MM.1S (cell line): ENCODE measurements at places on chromosomes 2 and 18.

DNA sequence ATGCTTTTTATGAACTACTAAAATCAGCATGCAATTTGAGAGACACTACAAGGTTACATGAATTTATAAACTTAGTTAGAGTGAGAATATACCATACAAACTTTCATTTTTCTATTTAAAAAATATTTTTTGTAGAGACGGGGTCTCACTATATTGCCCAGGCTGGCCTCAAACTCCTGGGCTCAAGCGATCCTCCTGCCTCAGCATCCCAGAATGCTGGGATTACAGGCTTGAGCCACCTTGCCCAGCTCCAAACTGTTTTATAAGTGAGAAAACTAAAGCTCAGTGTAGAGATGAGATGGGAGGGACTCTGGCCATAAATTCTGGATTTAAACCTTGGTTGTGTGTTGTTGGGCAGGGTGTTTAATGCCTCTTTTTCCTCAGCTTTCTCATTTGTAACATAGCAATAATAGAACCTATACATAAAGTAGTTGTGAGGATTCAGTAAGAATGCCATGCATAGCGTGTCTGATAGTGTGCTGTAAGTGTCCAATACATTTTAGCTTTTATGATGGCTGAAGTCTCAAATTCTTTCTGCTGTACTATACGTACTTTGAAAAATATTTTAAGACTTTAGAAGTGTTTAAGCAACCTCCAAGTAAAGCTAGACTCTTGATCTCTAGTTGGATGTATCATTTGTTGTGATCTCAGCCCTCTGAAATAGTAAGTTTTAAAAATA, 9.7 kb downstream of the CAB39 start:
- no peak for DNase-seq

DNA sequence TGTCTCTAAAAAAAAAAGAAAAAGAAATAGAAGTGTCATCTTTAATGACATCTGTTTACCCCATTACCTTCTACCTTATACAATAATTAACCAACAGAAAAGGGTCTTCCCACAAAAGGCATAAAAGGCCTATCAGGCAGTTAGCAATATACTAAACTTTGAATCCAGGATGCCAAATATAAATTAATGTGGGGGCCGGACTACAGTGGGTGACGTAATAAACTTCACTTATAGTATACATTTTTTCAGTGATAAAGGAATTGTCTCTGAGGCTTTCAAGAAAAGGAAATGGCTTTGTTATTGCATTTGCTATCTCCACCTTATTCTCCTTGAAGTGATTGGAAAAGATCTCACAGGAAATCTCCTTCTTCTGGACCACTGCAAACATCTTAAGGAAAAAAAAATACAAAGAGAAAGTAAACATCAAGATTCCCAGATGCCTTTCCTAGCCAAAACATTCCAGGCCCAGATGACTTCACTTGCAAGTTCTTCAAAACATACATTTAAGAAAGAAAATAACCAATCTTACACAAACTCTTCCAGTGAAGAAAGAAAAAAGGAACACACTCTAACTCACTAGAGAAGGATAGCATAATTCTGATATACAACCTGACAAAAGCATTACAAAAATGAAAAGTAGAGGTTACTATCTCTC, 126.2 kb upstream of the CAB39 start:
- DNase-seq = no peak

DNA sequence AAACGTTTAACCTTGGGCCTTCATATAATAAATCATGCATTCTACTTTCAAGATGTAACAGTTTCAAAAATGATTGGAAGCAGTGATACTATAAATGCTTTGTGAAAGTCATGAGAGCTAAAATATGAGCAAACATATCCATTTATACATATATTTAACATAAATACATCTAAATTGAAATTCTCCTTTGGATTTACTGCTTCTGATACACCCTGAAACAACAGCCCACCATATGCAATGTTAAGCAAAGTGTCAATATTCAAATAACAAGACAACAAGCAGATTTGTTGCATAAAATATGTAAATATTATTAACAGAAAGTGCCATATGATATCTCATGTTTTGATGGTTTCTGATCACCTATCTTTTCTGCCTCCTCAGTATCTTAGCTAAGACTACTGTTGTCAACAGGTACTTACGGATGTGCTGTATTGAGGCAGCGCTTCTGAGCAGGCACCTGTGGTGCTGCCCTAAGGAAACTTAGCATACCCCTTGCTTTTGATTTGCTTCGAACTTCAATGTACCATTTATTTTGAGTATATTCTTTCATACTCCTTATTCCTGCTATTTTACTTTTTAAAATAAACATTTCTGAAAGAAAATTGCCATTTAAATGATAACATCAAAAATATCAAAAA, 6.1 kb downstream of the FIGN start:
- no peak for DNase-seq

GRCh38 chr18:29982218-29982617, 1060.3 kb downstream of the DSC3 start:
- DNase-seq = no peak

DNA sequence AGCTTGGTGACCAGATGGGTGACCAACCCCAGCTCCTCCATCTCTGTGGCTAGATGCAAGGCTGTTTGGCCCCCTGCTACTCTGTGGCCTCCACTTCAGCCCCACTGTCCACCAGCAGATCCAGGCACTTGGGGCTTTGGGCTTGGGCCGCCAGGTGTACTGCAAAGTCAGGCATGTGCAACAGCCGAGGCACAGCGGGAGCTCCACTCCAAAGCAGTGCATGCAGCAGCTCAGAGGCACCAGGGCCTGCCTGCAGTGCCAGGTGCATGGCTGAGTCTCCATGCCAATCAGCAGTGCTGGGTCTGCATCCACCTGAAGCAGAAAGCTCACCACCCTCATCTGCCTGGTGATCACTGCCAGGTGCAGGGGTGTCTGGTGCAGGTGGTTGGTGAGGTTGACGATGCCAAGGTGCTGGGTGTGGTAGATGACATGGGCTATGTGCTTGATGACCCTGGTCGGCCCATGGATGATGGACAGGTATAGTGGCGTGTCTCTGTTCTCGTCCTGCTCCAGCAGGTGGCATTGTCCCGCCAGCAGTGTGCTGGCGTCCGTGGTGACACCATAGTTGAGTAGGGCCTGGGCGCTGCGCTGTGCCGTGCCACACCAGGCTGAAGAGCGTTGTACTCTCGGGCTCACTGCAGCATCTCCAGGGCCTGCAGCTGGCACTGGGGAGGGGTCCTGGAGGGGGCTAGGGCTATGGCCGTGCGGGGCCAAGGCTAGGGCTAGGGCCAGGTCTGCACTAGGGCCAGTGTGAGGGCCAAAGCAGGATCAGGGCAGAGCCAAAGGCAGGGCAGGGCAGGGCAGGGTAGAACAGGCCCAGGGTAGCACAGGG, 1.0 kb upstream of the ANKRD62 start:
- DNase-seq = peak; percentile 70

- DNase-seq = no peak
These were observed 584.2 kb downstream of the SUCLG1 start for GRCh38 chr2:83874712-83875430.

GRCh38 chr2:23452372-23452771, 67.4 kb downstream of the KLHL29 start:
- no peak for DNase-seq

GRCh38 chr2:64234785-64235184, 90.6 kb upstream of the PELI1 start:
- DNase-seq = no peak

DNA sequence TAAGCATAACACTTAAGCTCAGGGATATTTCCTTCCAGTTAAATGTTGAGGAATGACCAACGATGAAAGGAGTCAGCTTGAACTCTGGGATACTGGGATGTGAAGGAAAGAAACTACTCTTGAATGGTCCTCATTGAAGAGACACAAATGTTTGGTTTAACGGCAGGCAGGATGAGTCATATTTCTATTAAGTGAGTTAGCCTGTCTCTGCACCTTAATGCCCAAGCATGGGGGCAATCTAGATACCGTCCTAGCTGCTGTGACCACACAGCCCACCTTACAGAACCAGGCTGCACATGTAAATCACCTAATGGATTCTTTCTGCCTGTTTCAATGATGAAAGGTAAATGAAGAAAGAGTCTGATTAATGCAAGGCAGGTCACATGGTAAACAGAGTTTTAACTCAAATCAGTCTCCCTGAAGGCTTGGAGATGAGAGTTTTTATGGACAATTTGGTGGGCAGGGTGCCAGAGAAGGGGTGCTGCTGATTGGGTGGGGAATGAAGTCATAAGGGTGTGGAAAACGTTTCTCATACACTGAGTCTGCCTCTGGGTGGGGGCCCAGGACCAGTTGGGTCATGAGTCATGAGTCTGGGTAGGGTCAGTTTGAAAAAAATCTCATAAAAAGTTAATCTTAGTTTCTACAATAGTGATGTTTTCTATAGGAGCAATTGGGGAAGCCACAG, 144.6 kb upstream of the MMADHC start:
- no peak for DNase-seq

GRCh38 chr2:190190507-190191162, 128.1 kb upstream of the MSTN start:
- DNase-seq = no peak

DNA sequence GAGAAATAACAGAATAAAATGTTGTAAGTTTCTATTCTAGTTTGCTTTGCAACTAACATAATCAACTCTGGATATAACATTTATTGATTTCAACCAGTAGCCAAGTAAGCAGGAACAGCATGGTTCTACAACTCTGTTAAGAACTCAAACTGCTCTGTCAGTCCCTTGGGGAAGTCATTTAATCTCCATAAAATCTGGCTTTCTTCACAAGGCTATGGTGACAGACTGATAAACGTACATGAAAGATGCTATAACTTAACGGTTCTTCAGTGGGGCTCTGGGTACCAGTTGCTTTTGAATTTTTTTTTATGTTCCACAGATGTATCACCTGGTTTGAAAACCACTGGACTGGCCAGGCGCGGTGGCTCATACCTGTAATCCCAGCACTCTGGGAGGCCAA, 10.3 kb downstream of the PSME4 start:
- no peak for DNase-seq

GRCh38 chr2:176729706-176730569, 460.7 kb downstream of the MTX2 start:
- DNase-seq = no peak

DNA sequence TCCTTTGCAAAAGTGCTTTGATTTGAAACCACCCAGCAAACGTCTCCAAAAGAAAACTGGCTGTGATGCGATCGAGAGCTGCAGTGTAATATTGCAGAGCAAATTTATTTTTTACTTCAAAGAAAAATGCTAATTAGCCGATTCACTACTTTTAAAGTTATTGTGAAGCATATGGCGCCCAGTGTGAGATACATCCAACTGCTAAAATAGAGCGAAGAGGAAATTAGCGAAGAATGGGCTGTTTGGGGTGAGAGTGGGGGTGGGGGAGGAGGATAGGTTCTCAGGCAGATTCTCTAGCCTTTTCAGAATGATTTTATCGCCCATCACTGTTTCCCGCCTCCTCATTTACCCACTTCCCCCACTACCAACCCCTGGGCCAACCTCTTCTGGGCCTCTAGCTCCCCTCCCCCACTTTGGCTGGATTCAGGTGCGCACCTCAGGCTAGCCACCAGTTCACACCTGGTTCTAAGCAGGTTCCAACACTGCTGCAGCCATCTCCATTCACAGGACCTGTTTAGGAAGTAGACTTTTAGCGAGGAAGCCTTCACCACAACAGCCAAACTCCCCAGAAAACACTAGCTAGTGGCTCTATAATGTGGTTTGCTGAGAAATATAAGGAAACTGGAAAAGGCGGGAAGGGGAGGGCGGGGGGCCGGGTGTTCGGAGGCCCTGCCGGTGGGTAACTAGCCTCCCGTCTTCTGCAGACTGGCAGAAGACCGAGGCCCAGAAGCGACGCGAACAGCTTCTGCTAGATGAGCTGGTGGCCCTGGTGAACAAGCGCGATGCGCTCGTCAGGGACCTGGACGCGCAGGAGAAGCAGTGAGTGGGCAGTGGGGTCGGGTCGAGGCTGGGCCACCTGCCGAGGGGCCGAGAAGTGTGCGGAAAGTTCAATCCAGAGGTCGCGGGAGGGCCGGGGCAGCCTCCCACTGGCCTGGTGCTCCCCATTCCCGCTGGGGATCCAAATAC, 6.0 kb upstream of the OTX1 start:
- no peak for DNase-seq

DNA sequence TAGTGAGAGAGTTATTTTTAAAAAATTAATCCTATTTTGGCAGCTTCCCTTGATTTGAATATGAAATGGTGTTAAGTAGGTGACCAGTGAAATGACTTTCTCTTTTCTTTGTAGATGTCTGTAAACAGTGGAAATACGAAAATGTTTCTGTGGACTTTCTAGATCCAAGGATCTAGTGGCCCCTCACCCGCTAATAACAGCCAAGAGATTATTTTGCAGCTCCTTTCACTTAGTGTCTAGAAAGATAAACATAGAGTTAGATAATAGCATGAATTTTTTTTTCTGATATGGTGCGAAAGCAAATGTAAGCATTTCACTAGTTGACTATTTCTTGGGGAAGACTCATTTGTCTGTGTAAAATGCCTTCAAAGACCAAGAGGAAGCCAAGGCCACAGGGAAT, 57.7 kb downstream of the ARHGAP15 start:
- DNase-seq = no peak

DNA sequence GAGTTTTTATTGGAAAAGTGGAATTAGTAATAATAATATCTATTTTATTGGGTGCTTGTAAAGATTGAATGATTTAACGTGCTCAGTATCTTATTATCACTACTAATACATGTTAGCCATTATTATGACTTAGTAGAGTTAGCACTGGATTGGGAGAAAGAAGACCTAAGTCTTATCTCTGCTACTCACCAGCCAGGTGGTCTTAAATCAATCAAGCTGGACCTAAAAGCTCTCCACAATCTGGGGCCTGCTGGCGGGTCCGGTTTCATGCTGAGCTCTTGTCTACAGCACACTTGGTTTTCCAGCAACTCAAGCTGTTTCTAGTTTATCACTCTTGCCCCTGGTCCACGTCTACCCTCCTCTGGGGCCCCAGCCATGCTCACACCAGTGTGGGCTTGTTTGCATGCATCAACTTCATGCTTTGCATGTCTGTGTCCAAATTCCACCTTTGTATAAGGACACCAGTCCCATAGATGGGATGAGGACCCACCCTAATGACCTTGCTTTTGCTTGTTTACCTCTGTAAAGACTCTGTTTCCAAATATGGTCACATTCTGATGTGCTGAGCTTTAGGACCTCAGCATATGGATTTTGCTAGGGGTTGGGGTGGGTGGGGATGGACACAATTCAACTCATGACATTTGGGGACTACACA, 363.1 kb downstream of the LPIN1 start:
- no peak for DNase-seq

- peak; percentile 30 for DNase-seq
These were observed 81.7 kb downstream of the SPRED2 start for GRCh38 chr2:65350651-65351056.

GRCh38 chr18:5155218-5155906, 41.7 kb downstream of the AKAIN1 start:
- no peak for DNase-seq

GRCh38 chr2:19801367-19802080, 100.3 kb downstream of the TTC32 start:
- DNase-seq = no peak

- no peak for DNase-seq
These were observed 86.5 kb downstream of the XDH start for GRCh38 chr2:31328026-31328425.

DNA sequence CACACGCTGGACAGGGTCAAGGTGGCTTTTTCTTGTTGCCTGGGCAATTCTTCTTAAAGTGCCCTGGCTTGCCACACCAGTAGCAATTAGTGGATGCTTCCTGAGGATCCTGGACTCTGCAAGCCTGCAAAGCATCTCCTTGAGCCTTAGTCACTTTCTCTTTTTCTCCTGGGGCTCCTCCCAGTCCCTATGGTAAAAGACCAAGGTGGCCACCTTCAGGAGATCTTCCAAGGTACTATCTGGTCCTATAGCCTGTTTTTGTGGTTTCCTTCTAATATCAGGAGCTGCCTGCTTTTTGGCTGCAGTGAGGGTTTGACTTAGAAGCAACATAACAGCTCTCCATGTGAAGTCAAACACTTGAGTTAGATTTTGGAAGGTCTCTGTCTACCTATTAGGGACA, 33.3 kb upstream of the GMCL1 start:
- DNase-seq = no peak
